ENCODE measurements at places on chromosomes 3 and 15. TPM values are rescaled to one million over a fixed set of nuclear protein-coding genes. Genes with fewer than 3 reads are reported as not detected.

DNA sequence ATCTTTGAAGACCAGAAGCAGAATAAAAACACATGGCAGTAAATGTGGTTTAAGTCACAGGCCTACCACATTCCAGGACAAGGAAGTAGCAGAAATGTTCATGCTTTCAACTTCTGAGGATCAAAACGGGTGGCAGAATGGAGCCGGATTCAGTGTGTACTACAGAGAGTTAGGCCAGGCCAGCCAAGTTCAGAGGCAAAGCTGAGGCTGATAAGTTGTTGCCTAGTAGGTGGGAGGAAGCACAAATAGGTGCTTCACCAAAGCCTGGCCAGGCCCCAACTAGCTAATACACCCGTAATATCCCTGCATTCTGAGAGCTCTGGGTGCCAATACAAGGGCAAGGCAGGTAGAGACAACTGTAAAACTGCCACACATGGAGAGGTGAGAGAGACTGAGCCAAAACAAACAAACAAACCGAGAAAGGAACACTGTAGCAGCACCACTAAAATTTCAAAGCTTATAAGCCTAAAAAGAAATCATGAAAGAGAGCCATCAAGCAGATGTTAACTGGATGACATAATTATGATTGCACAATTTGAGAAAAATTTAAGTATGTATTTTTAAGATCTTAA is 156.4 kb upstream of the CBLB start:
- no peak overlapping the region for H3K4me3 ChIP-seq
- H3K27me3 ChIP-seq, result no peaks in the 10 kb centered on the region
- H3K4me1 ChIP-seq, result peaks cover 4% of the 10 kb centered on the region
- no peaks in the 10 kb centered on the region for H3K36me3 ChIP-seq
- DNase-seq, result no peak
- no peak overlapping the region for H3K27ac ChIP-seq

DNA sequence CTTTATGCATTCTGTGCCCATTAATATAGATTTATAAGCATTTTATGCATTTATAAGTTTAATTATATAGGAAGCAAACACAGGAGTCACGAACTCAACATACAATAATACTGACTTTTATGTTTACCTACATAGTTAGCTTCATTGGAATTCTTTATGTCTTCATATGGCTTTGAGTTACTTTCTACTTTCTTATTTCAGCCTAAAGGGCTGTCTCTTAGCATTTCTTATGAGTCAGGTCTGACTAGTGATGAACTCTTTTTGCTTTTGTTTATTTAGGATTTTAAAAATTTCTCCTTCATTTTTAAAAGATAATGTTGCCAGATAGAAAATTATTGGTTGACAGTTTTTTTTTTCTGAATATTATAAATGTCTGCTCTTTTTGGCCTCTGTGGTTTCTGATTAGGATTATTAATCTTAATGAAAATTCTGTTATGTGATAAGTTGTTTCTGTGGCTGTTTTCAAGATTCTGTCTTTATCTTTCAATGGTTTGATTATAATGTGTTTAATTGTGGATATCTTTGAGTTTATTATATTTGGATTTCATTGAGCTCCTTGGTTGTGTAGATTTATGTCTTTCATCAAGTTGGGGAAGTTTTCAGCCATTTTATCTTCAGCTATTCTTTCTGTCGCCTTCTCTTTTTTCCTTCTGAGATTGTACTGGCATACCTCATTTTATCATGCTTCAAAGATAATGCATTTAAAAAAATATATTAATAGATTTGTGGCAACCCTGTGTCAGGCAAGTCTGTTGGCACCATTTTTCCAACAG is 54.3 kb downstream of the ATP2C1 start:
- no peak for DNase-seq
- H3K27ac ChIP-seq, result no peak overlapping the region
- peaks cover 20% of the 10 kb centered on the region for H3K4me1 ChIP-seq
- H3K4me3 ChIP-seq, result no peak overlapping the region
- H3K36me3 ChIP-seq, result peaks cover 69% of the 10 kb centered on the region

DNA sequence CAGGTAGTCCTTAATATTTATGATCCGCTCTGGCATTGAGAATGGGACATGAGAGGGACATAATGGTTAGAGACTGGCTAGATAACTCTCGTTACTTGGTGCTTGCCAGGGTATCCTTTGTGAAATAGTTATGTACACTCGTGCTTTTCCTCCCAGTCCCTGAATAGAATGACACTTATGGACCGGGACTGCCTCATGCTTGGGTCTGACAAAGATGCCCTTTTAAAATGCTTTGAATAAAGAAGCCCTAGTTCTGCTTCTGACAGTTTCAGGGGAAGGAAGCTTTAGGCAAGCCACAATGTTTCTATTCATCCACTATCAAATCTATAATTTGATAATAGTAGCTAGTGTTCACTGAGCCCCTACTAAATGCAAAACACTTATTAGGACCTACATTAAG is 29.4 kb downstream of the POLR2M start:
- no peaks in the 10 kb centered on the region for H3K27me3 ChIP-seq
- no peak overlapping the region for H3K27ac ChIP-seq
- H3K36me3 ChIP-seq, result peaks cover 5% of the 10 kb centered on the region

DNA sequence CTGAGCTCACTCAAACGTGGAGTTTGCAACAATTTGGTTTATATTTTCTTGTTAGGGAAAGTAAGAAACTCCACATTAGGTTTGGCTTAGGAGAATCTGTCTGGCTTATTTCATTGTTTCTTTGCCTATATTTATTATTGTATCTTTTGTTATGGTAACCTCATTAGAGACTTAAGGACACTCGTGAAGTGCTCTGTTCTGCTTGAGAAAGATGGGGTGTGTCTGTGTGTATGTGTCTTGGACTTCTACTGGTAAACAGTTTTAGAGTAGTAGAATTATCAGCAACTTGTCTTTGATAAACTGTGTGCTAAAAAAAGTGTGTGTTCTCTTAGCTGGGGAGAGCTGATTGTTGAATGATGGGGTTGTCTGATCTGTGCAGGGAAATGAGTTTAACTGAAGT is 306.5 kb downstream of the RBMS3 start:
- no peaks in the 10 kb centered on the region for H3K4me1 ChIP-seq
- H3K27ac ChIP-seq, result no peak overlapping the region

- peaks cover 72% of the 10 kb centered on the region for H3K4me1 ChIP-seq
- peaks cover 49% of the 10 kb centered on the region for H3K36me3 ChIP-seq
- no peak overlapping the region for H3K4me3 ChIP-seq
- DNase-seq, result no peak
These were observed 9.2 kb downstream of the FYCO1 start for GRCh38 chr3:45986303-45986982.

- no peaks in the 10 kb centered on the region for H3K4me1 ChIP-seq
- no peaks in the 10 kb centered on the region for H3K36me3 ChIP-seq
- no peaks in the 10 kb centered on the region for H3K27me3 ChIP-seq
These were observed 75.3 kb upstream of the COL8A1 start for GRCh38 chr3:99562990-99563607.

DNA sequence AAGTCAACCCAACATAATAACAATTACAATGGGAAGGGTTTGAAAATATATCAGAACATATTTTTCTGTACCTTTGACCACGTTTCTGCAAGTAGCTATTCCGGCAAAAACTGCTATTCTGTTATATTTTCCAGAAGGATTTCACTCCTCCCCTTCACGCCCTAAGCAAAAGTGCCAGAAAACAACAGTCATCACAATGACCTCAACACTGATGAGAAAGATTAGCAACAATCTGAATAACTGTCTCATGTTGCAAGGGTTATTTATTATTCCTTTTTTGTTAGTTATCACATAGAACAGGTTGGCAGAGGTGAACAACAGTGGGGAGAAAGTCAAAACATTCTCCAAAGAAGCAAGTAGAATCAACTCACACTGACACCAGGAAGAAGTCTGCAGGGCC is 269.4 kb upstream of the ARRDC4 start:
- no peaks in the 10 kb centered on the region for H3K27me3 ChIP-seq
- no peak overlapping the region for H3K27ac ChIP-seq
- H3K4me1 ChIP-seq, result no peaks in the 10 kb centered on the region
- H3K4me3 ChIP-seq, result no peak overlapping the region

- no peaks in the 10 kb centered on the region for H3K4me1 ChIP-seq
- DNase-seq, result no peak
- H3K4me3 ChIP-seq, result no peak overlapping the region
These were observed 1122.0 kb upstream of the ALCAM start for GRCh38 chr3:104244680-104245220.

GRCh38 chr3:30962084-30962483 is 67.6 kb upstream of the GADL1 start:
- DNase-seq, result no peak
- H3K27me3 ChIP-seq, result no peaks in the 10 kb centered on the region
- H3K4me3 ChIP-seq, result no peak overlapping the region
- no peaks in the 10 kb centered on the region for H3K36me3 ChIP-seq

DNA sequence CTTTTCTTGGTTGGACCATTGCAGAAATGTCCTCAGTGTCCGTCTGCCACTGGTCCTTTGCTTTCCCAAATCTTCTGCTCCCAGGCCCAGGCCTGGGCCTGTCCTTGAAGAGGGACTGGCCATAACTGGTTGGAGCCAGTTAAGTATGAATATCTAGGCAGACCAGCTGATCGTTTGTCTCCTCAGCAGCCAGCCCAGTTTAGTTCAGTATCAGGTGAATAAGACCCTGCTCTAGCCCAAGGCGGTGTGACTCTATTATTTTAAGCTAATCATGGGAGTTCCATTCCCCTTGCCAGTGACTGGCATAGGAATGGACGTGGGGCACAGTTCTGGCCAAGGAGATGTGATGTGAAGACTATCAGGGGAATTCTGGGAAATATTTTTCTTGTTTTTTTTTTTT is 73.9 kb upstream of the RASGRF1 start:
- no peak overlapping the region for H3K27ac ChIP-seq
- no peak for DNase-seq
- no peak overlapping the region for H3K4me3 ChIP-seq
- peaks cover 21% of the 10 kb centered on the region for H3K27me3 ChIP-seq
- H3K4me1 ChIP-seq, result no peaks in the 10 kb centered on the region
- H3K36me3 ChIP-seq, result no peaks in the 10 kb centered on the region

DNA sequence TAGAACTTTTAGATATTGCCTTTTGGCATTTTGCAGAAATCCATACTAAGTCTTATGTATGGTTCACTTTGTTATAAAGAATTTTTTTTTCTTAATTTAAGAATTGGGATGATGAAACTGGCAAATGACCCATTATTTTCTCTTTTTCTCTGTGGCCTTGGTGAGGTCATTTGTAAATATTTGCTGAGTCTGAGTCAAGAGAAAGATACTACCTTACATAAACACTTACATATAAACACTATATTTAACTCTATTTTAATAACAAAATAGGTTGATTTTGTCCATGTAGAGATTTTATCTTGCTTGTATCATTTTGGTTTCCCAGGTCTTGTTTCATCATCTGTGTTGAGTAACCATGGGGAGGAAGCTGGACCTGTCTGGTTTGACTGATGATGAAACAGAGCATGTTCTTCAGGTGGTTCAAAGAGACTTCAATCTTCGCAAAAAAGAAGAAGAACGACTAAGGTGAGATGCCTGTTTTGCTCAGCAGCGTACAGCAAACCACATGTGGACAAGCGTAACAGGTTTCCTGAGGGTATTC is 91.1 kb downstream of the MYRIP start:
- H3K36me3 ChIP-seq, result no peaks in the 10 kb centered on the region
- peaks cover 2% of the 10 kb centered on the region for H3K27me3 ChIP-seq
- H3K27ac ChIP-seq, result no peak overlapping the region
- DNase-seq, result no peak

DNA sequence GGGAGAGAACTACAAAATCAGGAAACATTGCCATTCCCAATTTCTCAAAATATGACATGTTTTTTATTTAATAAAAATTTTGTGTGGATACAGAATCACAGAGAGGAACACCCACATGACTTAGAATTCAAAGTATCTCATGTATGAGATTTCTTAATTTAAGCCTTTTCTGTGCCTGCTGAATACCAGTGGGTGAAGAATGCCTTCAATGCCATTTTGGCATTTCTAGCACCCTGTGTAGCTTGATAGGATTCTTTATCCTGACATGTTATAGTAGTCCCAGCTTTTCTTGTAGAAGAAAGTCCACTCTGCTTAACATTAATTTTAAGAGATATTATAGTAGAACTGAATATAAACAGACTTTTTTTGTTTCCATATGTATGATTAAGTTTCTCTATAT is 3.1 kb upstream of the SLMAP start:
- peaks cover 15% of the 10 kb centered on the region for H3K4me1 ChIP-seq
- H3K27me3 ChIP-seq, result no peaks in the 10 kb centered on the region
- peaks cover 13% of the 10 kb centered on the region for H3K36me3 ChIP-seq
- no peak overlapping the region for H3K4me3 ChIP-seq

DNA sequence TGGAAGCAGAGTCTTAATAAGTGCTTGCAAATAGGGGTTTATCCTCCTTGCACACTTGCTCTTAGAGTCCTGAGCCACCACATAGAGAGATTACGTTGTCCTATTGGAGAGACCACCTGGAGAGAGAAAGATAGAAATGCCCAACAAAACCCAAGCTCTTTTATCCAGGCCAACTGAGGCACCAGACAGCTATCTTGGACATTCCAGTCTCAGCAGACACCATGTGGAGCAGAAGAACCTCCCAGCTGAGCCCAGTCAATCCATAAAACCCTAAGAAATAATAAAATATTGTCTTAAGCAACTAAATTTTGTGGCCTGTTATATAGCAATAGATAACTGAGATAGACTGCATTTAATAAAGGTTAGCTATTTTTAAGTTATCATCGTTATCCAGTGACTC is 105.7 kb upstream of the PFN2 start:
- H3K27ac ChIP-seq, result no peak overlapping the region
- peaks cover 8% of the 10 kb centered on the region for H3K4me1 ChIP-seq
- H3K4me3 ChIP-seq, result no peak overlapping the region
- peaks cover 18% of the 10 kb centered on the region for H3K27me3 ChIP-seq
- no peak for DNase-seq

DNA sequence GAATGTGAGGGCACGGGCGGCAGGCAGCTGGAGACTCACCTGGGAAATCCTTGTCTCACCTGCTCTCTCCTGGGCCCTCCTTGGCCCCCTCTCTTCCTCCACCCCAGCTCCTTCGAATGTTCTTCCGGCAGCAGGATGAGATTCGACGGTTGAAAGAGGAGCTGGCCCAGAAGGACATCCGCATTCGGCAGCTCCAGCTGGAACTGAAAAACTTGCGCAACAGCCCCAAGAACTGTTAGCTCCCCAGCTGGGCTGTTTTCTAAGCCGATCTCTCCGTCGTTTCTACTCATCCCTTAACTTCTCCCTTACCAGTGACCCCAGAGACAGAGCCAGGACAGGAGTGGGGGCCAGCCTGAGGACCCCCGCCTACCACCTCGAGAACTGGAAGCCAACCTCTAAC is 95.0 kb downstream of the ANP32A start:
- no peaks in the 10 kb centered on the region for H3K36me3 ChIP-seq
- no peak for DNase-seq
- no peaks in the 10 kb centered on the region for H3K4me1 ChIP-seq

- no peak overlapping the region for H3K4me3 ChIP-seq
- no peak overlapping the region for H3K27ac ChIP-seq
- H3K4me1 ChIP-seq, result peaks cover 11% of the 10 kb centered on the region
- H3K36me3 ChIP-seq, result no peaks in the 10 kb centered on the region
These were observed 3.4 kb downstream of the THBS1 start for GRCh38 chr15:39584266-39584659.

Gene CADPS
- total RNA-seq, result not detected

Gene EFL1
- 23.7 TPM for total RNA-seq

Gene GPR171
- 91.8 TPM for total RNA-seq

Gene NKTR
- 65.9 TPM for total RNA-seq

Gene MINAR1
- 0.45 TPM for total RNA-seq

Gene TBC1D2B
- total RNA-seq, result 65.7 TPM

All from activated CD8-positive, alpha-beta T cell treated with anti-CD3 and anti-CD28 coated beads for 36 hours (primary cell).